ENCODE measurements at places on chromosomes 6 and 20.

DNA sequence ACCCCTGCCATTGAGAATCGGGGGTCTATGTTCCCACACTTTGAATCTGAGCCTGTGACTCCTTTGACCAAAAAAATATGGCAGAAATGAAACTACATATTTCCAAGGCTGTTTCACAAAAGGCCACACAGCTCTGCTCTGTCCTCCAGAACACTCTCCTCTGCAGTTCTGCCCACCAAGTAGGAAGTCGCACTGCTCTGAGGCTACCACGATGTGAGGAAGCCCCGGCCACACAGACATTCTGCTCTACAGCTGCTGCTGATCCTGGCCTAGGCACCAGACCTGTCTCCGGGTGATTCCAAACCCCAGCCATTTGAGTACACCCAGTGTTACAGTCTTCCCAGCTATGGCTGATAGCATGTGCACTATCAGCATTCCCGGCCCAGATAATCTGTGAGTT is 85.1 kb downstream of the LYRM4 start:
- no peak for DNase-seq

- DNase-seq = no peak
Observed at GRCh38 chr6:41427642-41428335, 92.4 kb downstream of the NCR2 start.

GRCh38 chr6:52577778-52578463 is 1.1 kb upstream of the TRAM2 start:
- DNase-seq = no peak

- no peak for DNase-seq
Observed at GRCh38 chr6:71197267-71197666, 91.3 kb upstream of the OGFRL1 start.

DNA sequence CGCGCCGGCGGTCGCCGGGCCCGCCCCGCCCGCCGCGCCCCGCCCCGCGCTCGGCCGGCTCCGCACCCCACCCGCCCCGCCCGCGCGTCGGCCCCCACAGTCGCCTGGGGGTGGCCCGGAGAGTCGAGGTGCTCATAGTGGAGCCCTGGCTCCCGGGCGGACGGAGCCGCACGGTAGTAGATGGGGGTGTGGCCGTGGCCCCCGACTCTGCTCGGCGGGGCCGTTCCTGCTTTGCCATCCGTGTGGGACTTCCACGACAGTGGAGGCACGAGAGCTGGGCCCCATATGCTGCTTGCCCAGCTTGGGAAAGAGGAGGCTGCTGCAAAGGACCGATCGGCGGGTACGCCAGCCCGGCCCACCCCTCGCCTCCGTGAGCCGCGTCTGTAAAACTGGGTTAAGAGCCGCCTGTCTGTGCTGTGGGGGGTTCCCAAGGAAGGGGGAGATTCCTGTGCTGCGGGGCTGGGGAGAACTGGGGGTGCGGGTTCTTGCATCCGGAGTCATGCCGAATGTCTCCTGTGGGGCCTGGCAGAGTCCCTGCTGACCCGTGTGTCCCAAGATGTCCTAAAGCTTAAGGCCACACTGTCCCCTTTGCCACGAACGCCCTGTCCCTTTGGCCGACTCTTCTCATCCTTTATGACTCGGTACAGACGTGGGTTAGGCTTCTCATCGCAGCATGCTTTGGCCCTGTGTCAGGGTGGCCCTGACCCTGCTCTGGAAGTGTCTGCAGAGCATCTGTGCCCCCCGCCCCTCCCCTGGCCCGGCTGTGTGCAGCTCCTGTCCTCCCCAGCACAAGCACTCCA is at the start of gene OPRL1:
Gene OPRL1 (plus strand): TSS at position 70 of the 800 bp plus-strand sequence. CDS start 12,639 bp downstream, outside the sequence.
- no peak for DNase-seq

DNA sequence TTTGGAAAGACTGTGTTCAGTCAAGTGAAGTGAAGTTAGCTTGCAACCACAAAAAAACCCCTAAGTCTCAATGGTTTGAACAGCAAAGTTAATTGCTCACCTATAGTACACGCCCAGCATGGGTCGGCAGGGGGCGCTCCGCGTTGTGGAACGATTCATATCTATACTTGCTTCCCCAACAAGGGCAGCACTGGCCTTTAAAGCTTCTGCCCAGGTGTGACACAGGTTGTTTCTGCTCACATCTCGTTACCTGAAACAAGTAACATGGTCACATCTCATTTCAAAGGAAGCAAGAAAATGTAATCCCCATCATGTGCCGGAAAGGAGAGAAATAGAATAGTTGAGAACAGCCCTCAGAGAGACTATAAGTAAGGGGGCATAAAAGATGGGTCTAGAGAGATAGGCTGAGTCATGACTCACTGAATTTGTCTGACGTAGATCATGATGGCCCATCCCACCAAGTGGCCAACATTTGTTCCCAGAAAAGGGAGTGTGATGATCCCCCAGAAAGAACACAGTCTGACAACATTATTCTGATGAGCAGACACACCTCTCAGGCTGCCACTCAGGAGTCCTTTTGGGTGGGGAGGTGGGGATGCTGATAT is 29.0 kb downstream of the HNF4A start:
- DNase-seq = peak; percentile 86

- DNase-seq = no peak
Observed at GRCh38 chr6:21869085-21869771, 275.7 kb downstream of the SOX4 start.

- DNase-seq = peak; percentile 21
Observed at GRCh38 chr6:18262702-18263417, 1.5 kb downstream of the DEK start.

DNA sequence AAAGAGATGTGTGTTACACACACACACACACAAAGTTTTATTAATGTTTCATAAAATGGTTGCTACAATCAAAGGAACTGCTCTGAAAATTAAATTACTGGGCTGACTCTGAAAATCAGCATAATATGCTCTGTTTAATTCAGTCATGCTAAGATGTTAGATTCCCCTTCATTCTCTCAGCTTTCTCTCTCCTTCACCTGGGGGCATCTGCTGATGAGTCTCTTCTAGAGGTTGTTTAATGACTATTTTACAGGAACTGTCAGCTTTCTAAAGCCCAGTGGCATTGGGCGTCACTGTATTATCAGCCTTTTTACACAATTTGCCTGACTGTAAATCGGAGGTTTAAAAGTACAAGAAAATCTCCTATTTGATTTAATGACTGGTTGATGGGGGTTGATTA is 559.7 kb upstream of the POU3F2 start:
- DNase-seq = no peak

Data from activated CD4-positive, alpha-beta T cell treated with anti-CD3 and anti-CD28 coated beads, Interleukin-2, amount 50 U/mL, for 4 hours (primary cell).